ENCODE measurements at places on chromosomes 1 and 21.

DNA sequence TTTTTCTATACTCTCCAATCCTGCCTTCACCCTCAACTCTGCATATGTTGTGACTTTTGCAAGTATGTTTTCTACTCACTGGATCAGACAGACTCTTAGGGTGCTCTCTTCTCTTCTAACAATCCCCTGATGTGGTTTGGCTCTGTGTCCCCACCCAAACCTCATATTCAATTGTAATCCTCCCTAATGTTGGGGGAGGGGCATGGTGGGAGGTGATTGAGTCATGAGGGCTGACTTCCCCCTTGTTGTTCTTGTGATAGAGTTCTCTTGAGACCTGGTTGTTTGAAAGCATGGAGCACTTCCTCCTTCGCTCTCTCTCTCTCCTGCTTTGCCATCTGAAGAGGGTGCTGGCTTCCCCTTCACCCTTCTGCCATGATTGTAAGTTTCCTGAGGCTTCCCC, 148.9 kb upstream of the IGSF21 start:
- no peak for DNase-seq

GRCh38 chr1:77541162-77541545, 141.3 kb downstream of the ZZZ3 start:
- DNase-seq = no peak

DNA sequence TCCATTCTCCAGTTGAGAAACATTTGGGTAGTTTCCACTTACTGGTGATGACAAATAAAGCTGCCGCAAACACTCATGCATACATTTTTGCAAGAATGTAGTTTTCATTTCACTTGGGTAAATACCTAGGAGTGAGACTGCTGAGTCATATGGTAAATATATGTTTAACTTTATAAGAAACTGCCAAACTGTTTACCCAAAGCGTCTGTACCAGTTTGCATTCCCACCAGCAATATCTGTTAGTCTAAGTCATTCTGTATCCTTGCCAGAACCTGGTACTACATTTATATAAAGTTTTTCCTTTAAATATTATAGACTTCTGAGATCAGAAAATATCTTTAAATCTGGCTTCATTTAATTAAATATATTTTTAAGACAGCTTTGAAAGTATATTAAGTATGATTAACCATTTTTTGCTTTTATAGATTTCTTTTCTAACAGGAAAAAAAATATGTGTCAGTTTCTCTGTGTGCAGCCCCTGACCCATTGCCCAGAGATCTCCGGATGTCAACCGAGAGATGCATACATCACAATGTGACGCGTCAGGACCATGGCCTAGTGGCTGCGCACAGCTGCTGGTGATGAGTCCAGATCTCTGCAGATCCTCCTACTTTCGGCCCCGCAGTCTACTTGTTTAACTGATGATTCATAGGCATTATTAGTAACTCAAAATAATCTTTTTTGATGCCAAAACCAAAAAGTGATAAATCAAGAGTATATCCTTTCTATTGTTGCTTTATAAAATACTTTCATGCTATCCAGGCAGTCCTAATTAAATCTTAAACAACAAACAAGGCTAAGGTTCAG, 227.1 kb upstream of the MAP1LC3C start:
- no peak for DNase-seq

GRCh38 chr1:71350805-71351204, 270.0 kb upstream of the ZRANB2 start:
- no peak for DNase-seq
